IMR-90 (cell line): ENCODE measurements at places on chromosomes 12 and 14. TPM values are rescaled to one million over a fixed set of nuclear protein-coding genes. Genes with fewer than 3 reads are reported as not detected.

GSC gene
- not detected in 2 replicates for total RNA-seq

DNAI7 gene
- under 0.01 and 0.28 TPM in 2 replicates for total RNA-seq

TMEM263 gene
- 99.7 and 154 TPM in 2 replicates for total RNA-seq

TRPV4 gene
- total RNA-seq = 1.1 TPM in 2 replicates

TSPAN8 gene
- not detected in 2 replicates for total RNA-seq

GPRC5A gene
- total RNA-seq = 49.6 and 49.7 TPM in 2 replicates
